ENCODE measurements at places on chromosomes 12 and 14. TPM values are rescaled to one million over a fixed set of nuclear protein-coding genes. Genes with fewer than 3 reads are reported as not detected.

Gene KCNK10
- total RNA-seq = not detected

Gene TAS2R43
- total RNA-seq = 0.67 TPM

Gene IFNG-AS1
- 11.7 TPM for total RNA-seq

Gene CLEC2B
- total RNA-seq = 72.5 TPM

Gene PZP
- total RNA-seq = not detected

Gene ENDOU
- not detected for total RNA-seq

Gene AGAP2
- 66.7 TPM for total RNA-seq

Gene RITA1
- 12.8 TPM for total RNA-seq

Gene TSPAN19
- total RNA-seq = not detected

Measured in CD4-positive, alpha-beta memory T cell (primary cell).